ENCODE measurements at places on chromosomes 1 and 21. TPM values are rescaled to one million over a fixed set of nuclear protein-coding genes. Genes with fewer than 3 reads are reported as not detected.

The GSTM1 gene
- not detected for total RNA-seq

DNA sequence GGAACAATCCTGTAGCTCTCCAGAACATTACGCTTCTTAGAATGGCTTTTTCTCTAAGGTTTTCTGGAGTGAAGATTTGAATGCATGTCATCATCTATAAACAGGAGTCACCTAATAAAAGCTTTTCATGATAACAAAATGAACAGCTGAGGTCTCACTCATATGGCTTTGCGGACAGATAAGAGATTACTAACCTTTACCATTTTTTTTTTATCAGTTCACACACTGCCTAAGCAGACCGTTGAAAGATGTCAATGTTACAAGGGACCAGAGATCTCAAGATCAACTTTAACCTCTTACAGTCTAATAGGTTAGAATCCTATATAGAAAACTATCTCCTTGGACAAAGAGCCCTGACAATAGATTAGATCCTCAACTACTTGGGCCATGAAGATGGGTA lies 41.4 kb downstream of the SCMH1 start:
- no peak for DNase-seq
- no peak overlapping the region for H3K4me3 ChIP-seq
- no peaks in the 10 kb centered on the region for H3K4me1 ChIP-seq
- H3K27me3 ChIP-seq, result no peaks in the 10 kb centered on the region
- no peak overlapping the region for H3K27ac ChIP-seq

The LIPI gene
- not detected for total RNA-seq

The INSRR gene
- not detected for total RNA-seq

- H3K27me3 ChIP-seq, result no peaks in the 10 kb centered on the region
- H3K27ac ChIP-seq, result peak overlapping the region; percentile 0
- peaks cover 17% of the 10 kb centered on the region for H3K4me1 ChIP-seq
- H3K4me3 ChIP-seq, result no peak overlapping the region
- no peaks in the 10 kb centered on the region for H3K36me3 ChIP-seq
Observed at GRCh38 chr21:43880111-43880985, 15.3 kb downstream of the AGPAT3 start.

- H3K4me3 ChIP-seq, result no peak overlapping the region
- H3K36me3 ChIP-seq, result no peaks in the 10 kb centered on the region
- no peak overlapping the region for H3K27ac ChIP-seq
- no peaks in the 10 kb centered on the region for H3K4me1 ChIP-seq
- H3K27me3 ChIP-seq, result no peaks in the 10 kb centered on the region
Observed at GRCh38 chr1:23718482-23718881, 24.8 kb upstream of the ELOA start.

- H3K4me3 ChIP-seq, result no peak overlapping the region
- H3K27me3 ChIP-seq, result no peaks in the 10 kb centered on the region
- no peak overlapping the region for H3K27ac ChIP-seq
- H3K4me1 ChIP-seq, result peaks cover 4% of the 10 kb centered on the region
- H3K36me3 ChIP-seq, result no peaks in the 10 kb centered on the region
Observed at GRCh38 chr1:94012708-94013366, 103.6 kb upstream of the GCLM start.

GRCh38 chr1:185368313-185368855 lies 51.3 kb upstream of the IVNS1ABP start:
- no peaks in the 10 kb centered on the region for H3K27me3 ChIP-seq
- no peak overlapping the region for H3K4me3 ChIP-seq
- DNase-seq, result no peak
- no peak overlapping the region for H3K27ac ChIP-seq
- H3K36me3 ChIP-seq, result no peaks in the 10 kb centered on the region

- peak; percentile 82 for DNase-seq
- H3K36me3 ChIP-seq, result no peaks in the 10 kb centered on the region
- H3K27me3 ChIP-seq, result no peaks in the 10 kb centered on the region
- no peak overlapping the region for H3K4me3 ChIP-seq
- H3K27ac ChIP-seq, result no peak overlapping the region
- peaks cover 39% of the 10 kb centered on the region for H3K4me1 ChIP-seq
Observed at GRCh38 chr1:193408782-193409293, 222.4 kb upstream of the B3GALT2 start.

- H3K27ac ChIP-seq, result no peak overlapping the region
- H3K27me3 ChIP-seq, result no peaks in the 10 kb centered on the region
- H3K4me1 ChIP-seq, result no peaks in the 10 kb centered on the region
- H3K4me3 ChIP-seq, result no peak overlapping the region
- no peak for DNase-seq
Observed at GRCh38 chr1:101081496-101082488, 56.2 kb upstream of the DPH5 start.

The SEMA6C gene
- 6.4 TPM for total RNA-seq

GRCh38 chr1:223844787-223845036 lies 1.0 kb downstream of the TP53BP2 start:
- peak overlapping the region; percentile 100 for H3K27ac ChIP-seq
- DNase-seq, result no peak
- no peaks in the 10 kb centered on the region for H3K4me1 ChIP-seq
- H3K4me3 ChIP-seq, result peak overlapping the region; percentile 83
- no peaks in the 10 kb centered on the region for H3K27me3 ChIP-seq

- H3K27ac ChIP-seq, result no peak overlapping the region
- DNase-seq, result no peak
- H3K36me3 ChIP-seq, result no peaks in the 10 kb centered on the region
- H3K4me3 ChIP-seq, result no peak overlapping the region
- no peaks in the 10 kb centered on the region for H3K27me3 ChIP-seq
- H3K4me1 ChIP-seq, result peaks cover 12% of the 10 kb centered on the region
Observed at GRCh38 chr21:41932191-41932575, 21.6 kb downstream of the C2CD2 start.

Data from lung (tissue), 17 donors.